ENCODE measurements at places on chromosomes 12 and 14.

- DNase-seq: no peak
These were observed 143.6 kb downstream of the RGS6 start for GRCh38 chr14:72075649-72076334.

DNA sequence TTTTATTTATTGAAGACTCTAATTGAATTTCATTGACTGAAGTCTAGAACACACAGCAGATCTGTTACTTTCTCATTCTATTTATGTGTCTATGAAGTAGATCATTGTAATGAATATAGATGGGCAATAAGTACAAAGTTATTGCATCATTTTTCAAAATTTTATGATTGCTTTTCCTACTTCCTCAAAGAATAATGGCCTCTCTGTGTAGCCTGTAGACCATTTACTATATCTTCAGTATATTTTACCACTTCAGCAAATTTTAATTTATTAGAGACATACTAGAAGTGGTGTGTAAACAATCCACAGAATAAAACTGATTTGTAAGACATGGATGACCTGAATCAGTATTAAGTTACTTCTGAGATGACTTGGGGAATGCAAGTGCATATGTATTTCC is 291.7 kb upstream of the FAR2 start:
- no peak for DNase-seq

- no peak for DNase-seq
These were observed 34.7 kb upstream of the C12orf42 start for GRCh38 chr12:103530307-103531066.

DNA sequence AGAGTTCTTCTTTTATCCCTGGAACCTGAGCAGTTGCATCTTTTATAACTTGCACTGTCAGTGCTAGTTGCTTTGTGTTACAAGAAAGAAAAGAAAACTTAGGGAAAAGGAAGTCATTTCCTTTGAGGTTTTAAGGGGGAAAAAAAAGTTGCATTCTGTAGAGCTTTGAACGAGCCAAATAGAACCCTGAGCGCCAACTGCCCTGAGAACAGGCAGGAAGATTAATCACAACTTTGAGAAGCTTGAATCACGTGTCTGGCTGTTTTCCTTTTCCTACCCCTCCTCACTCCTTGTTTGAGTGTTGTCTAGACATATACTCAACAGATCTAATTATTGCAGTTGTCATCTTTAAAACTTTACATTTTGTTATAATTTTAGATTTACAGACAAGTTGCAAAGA is 12.5 kb downstream of the PCNX1 start:
- no peak for DNase-seq

- no peak for DNase-seq
These were observed 48.8 kb downstream of the BICDL1 start for GRCh38 chr12:120037851-120038250.

All from RWPE2 (cell line).